ENCODE measurements at places on chromosomes 13 and 19.

DNA sequence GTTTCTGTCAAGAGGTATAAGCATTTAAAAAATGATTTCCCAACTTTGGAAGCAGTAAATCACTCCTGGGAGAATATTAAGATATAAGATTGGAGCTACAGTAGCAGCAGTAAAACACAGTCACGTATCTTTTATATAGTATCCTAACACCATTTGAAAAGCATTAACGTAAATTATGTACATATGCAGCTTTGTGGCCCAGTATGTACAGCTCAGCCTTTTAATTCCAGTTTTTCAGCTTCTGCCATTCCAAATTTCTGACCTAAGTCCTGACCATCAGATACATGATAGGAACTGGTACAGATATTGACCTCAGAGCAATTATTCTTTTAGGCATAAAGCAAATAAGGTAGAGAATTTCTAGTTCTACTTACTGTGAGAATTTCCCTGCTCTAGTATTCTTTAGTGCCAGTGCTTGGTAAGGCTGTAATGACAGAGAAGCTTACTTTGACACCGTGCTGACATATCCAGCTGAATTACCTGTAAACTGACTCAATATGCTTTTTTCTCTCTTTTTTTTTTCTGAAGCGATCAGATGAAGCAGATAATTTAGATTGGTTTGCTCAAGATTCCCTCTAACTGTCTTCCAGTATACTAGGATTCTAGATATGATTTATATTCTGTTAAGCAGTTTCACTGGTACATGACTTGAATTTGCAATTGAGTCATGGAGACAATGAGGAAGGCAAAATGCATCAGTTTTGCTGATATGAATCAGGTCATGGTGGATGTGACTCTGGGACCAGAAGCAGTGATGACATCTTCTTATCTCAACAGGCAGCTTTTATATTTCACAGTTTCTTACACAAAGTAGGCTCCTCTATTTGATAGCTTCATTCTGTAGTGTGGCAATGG, 703.6 kb downstream of the SLITRK6 start:
- no peak for DNase-seq

- DNase-seq: no peak
Measured at GRCh38 chr19:15113245-15114152, 6.3 kb downstream of the SYDE1 start.

GRCh38 chr13:103759361-103759760, 693.1 kb upstream of the SLC10A2 start:
- no peak for DNase-seq

- DNase-seq: no peak
Measured at GRCh38 chr13:68719815-68720214, 1387.8 kb upstream of the ATXN8OS start.

DNA sequence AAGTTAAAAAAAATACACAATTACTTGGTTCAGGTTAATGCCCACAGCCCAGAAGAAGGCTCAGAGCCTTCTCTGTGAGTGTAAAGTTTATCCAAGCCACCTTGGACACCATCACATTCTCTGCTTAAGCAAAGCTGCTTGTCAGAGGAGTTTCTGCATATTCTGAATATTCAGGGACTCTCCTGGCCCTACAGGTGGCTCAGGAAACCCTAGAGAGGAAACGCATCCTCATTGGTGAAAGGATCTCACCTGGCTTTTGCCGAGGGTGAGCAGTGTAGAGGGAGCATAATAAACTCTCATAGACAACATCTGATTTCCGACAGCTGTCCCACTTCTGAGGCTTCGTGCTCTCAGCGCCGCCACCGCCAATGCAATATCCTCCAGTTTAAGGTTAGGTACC, 239.9 kb upstream of the TSHZ3 start:
- no peak for DNase-seq

- no peak for DNase-seq
Measured at GRCh38 chr13:20891034-20891433, 11.5 kb downstream of the XPO4 start.

- DNase-seq: no peak
Measured at GRCh38 chr13:103184413-103184812, 118.2 kb upstream of the SLC10A2 start.

DNA sequence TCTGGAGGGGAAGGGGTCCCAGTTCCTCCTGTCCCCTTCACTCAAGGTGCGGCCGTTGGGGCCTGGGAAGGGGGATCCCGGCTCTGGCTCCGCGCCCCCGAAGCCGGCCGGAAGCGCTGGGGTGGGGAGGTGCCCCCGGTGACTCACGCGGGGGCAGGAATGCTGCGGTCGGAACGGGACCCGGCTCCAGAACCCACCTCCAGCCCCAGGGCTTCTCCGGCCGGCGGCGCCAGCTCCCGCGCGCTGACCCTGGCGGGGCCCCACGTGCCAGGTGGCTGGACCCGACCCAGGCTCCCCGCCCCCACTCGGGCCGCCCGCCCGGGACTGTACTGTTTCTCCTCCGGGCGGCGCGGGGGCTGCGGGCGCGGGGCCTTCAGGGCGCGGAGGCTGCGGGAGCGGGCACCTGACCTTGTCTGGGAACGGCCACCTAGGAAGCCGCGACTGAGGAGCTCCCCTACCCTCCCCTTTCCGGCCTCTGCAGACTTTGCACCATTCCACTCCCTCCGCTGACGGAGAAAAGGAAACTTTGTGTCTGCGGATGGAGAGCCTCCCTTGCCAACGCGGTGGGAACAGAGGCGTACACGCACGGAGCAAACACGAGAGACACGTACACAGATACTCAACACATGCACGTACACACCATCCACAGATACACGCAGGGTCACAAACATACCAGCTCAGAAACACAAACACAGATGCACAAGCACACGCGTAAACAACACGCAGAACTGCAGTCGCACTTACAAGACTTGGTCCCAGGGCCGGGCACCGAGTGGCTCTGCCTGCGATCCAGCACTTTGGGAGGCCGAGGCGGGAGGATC, 7.2 kb downstream of the AXL start:
- DNase-seq: peak; percentile 67

- no peak for DNase-seq
Measured at GRCh38 chr13:88932950-88933349, 1261.8 kb downstream of the SLITRK5 start.

GRCh38 chr19:522726-523125, 8.8 kb upstream of the CDC34 start:
- DNase-seq: no peak

GRCh38 chr13:25324100-25324499, 22.7 kb downstream of the NUP58 start:
- no peak for DNase-seq

GRCh38 chr13:37488726-37489125, 109.8 kb downstream of the POSTN start:
- DNase-seq: no peak

DNA sequence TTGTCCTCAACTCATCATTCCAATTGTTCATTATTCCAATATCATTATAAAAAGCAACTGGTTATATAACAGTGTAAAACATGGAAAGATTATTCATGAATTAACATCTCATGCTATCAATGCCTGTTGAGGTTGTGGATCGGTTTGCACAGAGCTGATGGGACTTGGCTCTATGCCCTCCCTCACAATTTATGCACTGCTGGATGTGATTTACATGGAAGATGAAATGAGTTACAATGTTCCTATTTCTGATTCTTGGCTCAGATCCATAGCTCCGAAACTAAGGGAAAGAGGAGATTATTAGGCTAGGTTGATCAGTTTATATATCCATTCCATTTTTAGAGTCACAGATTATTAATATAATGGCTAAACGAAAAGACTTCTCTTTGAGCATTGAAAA, 38.6 kb downstream of the SCEL start:
- DNase-seq: no peak

DNA sequence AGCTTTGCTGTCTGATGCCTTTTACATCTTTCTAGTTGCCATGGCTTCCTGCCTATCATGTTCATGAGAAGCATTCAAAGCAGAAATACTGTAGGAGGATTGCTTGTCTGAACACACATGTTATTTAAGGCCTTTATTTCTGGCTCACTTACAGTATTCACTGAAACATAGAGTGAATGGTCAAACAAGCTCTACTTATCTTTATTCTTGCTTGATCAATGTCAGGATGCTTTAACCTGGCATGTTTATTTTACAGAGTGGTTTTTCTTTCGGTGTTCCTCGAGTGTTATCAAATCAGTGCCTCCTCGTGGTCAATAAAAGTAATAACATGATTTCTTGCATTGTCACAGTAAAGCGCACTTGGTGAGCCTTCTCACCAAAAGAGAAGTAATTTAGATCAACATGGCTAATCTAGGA, 73.5 kb upstream of the PCDH17 start:
- no peak for DNase-seq

- peak; percentile 69 for DNase-seq
Measured at GRCh38 chr19:16457195-16457953, 14.4 kb downstream of the EPS15L1 start.

DNA sequence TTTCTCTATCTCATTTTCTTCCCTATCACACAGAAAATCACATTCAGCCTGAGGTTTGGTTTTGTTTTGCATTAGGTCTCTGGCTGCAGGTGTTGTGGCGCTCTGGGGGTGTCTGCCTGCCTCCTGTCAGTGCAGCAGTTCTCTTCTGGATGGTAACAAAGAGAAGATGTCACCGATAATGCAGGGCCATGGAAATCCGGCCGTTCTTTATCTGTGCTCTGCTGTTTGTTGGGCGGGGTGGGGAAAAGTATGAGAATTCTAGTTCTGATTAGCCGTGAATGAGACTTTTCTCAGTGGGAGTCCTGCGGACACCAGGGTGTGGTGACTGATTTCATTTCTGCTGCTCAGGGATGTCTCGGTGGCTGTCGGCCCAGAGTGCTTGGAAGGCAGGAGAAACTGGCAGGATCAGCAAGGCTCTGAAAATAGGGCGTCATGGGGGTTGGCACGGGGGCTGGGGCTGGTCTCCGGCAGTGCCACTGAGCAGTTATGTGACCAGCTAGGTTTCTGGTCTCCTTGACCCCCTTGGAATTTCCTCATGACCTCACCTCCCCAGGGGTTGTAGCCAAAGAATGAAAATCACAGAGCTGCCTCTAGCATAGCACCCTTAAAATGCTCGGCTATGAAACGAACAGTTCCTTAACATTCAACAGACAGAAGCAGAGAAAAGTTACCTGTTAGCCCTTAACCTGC, 5.0 kb downstream of the RNF113B start:
- DNase-seq: peak; percentile 28

DNA sequence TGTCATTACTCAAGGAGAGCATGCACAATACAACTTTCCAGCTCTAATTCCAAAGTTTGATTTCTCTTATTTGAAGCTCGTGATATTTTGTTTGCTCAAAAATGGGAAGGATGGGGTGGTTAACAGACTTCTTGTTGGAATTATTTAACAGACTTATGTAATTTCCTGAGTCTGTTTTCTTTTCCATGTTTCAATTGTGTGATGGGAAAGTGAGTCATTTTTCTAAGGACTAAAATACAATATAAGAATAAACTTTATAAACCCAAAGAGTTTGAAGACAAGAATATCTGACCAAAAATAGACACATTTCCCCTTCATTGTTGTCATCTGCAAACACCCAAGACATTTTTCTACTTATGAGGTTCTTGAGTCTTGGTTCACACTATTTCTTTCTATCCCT, 211.8 kb upstream of the SLITRK5 start:
- peak; percentile 0 for DNase-seq

Measured in dermis blood vessel endothelial cell (primary cell).